Hindlimb muscle (tissue), 1 donor: ENCODE measurements at places on chromosomes 2 and 18. TPM values are rescaled to one million over a fixed set of nuclear protein-coding genes. Genes with fewer than 3 reads are reported as not detected.

DNA sequence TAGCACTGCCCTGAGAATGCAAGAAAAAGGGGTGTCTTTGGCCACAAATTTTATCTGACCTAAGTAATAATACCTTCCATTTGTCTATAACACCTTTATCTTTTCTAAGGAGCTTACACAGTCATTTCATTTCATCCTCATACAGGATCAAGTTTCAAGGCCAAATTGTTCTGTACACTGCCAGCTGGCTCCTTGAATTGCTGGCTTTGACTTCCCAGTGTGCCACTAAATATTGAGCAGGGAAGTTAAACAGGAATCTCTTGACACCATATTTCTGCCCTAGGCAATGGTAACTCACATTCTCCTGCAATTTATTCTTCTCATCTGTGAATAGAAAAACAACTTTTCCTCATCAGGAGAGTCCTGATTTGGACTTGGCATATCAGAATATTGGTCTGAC lies 195.1 kb upstream of the LRP1B start:
- no peak for DNase-seq

DNA sequence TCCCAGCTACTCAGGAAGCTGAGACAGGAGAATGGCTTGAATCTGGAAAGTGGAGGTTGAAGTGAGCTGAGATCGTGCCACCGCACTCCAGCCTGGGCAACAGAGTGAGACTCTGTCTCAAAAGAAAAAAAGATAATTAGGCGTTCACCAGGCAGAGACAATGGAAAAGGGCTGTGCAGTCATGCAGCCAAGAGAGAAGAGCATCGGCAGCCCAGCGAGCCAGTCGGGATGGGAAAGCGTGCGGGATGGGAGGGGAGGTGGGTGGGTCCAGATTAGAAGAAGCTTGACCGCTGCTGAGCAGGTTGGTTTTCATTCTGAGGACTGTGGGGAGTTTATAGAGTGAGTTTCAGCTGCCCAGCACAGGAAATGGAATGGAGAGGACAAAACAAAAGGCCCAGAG lies 15.0 kb upstream of the CYS1 start:
- no peak for DNase-seq

GRCh38 chr18:52395146-52395852 lies 55.3 kb downstream of the DCC start:
- DNase-seq: no peak

The GATA6 gene
- 1.3 TPM for polyA plus RNA-seq

The PXDN gene
- polyA plus RNA-seq: 140 TPM
